PC-9 (cell line): ENCODE measurements at places on chromosomes 13 and 19.

DNA sequence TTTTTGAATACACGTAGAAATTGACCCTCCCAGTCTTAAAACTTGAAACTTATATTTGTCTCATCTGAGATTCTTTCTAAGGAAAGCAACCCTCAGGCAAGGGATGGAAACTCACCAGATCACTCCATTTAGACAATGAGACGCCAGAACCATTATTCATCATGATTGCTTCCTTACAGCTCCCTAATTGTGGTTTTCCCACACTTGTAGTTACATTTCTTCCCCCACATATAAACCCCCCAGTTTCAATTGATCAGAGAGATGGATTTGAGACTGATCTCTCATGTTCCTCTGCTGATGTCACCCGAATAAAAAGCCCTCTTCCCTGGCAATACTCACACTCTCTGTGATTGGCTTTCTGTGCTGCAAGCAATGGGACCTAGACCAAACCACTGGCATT is 197.9 kb upstream of the STARD13 start:
- DNase-seq = no peak
- no peak overlapping the region for H3K27ac ChIP-seq
- 0 out of 2 replicates have a peak, but pooled peaks cover 4% of the 10 kb centered on the region for H3K4me1 ChIP-seq
- H3K27me3 ChIP-seq = no peaks in the 10 kb centered on the region

DNA sequence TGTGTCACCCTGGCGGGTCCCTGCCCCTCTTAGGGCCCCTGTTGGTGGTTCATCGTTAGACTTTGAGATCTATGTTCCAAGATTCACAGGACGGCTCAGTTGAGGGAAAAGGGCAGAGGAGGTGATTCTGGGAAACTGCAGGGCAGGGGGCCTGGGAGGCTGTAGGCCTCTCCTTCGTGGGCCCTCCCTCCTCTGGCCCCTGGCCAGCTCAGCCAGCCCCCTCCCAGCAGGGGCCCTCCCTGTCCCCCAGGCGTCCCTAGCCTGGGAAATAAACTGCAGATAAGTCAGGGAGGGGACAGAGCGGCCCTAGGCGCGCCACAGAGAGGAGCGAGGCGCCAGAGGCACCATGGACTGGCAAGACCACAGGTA is 6.5 kb downstream of the HIF3A start:
- H3K4me3 ChIP-seq = peak overlapping the region; percentile 54
- DNase-seq = no peak
- peaks cover 28% of the 10 kb centered on the region for H3K4me1 ChIP-seq
- H3K27me3 ChIP-seq = no peaks in the 10 kb centered on the region
- no peaks in the 10 kb centered on the region for H3K36me3 ChIP-seq

- H3K36me3 ChIP-seq = 0 out of 2 replicates have a peak, but pooled peaks cover 3% of the 10 kb centered on the region
- no peak for DNase-seq
- H3K4me3 ChIP-seq = peak overlapping the region; percentile 94
- peaks cover 17% of the 10 kb centered on the region for H3K4me1 ChIP-seq
- peak overlapping the region; percentile 88; the same call in 1 of the 2 replicates for H3K27ac ChIP-seq
- no peaks in the 10 kb centered on the region for H3K27me3 ChIP-seq
Observed at GRCh38 chr13:112586334-112586960, 1.5 kb downstream of the TUBGCP3 start.

DNA sequence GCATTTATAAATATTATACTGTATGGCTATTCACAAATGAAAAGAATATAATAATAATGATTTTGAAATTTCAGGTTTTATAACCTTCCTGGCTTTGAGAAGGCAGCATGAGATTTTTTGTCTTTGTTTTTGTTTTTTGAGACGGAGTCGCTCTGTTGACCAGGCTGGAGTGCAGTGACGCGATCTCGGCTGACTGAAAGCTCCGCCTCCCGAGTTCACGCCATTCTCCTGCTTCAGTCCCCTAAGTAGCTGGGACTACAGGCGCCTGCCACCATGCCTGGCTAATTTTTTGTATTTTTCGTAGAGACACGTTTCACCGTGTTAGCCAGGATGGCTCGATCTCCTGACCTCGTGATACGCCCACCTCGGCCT is 64.1 kb downstream of the ZNF429 start:
- no peaks in the 10 kb centered on the region for H3K4me1 ChIP-seq
- no peak overlapping the region for H3K27ac ChIP-seq
- peak; percentile 63 for DNase-seq
- no peaks in the 10 kb centered on the region for H3K36me3 ChIP-seq
